ENCODE measurements at places on chromosomes 12 and 14.
A peak's percentile ranks its signal among the peaks of the same experiment; 100 is the strongest.

GRCh38 chr12:132268674-132269073 is 60.7 kb downstream of the GALNT9 start:
- no peak for DNase-seq

DNA sequence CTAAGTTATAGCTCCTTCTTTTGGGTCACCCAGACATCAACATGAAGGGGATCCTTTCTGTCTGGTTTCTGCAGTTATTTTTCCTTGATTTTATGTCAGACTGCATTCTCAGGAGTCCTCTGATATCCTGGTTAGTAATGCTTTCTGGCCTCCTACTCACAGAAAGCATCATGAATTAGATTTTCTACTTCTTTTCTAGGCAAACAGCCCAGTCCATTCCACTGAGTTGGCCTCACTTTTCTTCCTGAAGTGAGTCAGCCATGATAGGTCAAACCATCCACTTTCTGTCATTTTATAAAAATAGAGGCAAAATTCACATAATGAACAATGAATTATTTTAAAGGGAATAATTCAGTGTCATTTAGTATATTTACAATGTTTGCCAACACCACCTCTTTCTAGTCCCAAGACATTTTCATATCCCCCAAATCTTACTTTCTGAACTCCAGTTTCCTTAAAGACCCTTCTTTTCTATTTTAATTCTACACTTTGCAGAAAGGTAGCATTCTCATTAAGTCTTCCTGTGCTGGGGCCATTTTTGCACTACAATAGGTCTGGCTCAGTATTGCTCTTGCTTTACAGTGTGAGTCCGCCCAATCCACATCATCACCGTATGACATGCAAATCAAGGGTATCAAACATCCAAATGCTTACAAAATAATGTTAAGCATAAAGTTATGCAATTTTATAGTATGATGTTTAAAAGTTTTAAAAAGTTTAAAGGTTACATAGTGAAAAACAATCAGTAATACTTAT is 95.1 kb downstream of the UNC79 start:
- no peak for DNase-seq

- DNase-seq: no peak
These were observed 54.6 kb downstream of the TTC8 start for GRCh38 chr14:88879022-88879421.

DNA sequence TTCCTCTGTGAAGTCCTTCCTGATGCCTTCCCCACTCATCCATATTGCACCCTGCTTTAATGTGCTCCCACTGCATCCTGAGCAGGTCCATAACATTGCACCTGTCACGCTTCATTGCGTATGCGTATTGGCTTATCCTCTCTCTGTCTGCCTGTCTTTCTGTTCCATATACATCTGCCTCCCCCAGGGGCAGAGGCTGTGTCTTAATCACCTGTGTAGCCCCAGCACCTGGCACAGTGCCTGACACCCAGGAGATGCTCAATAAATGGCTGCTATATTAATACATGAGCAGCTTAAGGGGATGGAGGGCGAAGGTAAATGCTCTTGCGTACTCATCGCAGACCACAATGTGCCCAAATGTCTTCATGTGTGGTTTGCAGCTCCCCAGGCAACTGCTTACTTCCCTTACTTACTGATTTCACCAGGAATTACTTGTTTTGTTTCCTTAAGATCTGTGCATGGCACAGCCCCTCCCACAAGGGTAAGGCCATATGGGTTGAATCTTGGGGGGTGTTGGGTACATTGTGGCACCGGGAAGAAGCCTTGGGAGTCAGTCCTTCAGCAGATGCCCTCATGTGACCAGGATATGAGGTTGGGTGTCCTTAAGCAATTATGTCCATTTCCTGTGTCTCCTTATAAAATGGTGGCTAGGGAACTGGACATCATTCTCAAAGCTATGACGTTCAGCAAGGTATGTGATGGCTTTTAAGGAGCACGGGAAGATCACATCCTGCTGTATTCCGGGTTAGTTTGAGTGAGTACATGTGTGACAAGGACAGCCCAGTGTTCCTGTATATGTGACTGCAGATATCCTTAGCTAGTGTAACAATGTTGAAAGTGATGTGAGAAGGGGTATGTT is 848 bp upstream of the CPNE6 start:
- DNase-seq: no peak

- peak; percentile 78 for DNase-seq
These were observed 558 bp downstream of the KLHDC2 start for GRCh38 chr14:49768301-49769121.

GRCh38 chr12:123707466-123707865 is 4.7 kb upstream of the ATP6V0A2 start:
- DNase-seq: no peak

DNA sequence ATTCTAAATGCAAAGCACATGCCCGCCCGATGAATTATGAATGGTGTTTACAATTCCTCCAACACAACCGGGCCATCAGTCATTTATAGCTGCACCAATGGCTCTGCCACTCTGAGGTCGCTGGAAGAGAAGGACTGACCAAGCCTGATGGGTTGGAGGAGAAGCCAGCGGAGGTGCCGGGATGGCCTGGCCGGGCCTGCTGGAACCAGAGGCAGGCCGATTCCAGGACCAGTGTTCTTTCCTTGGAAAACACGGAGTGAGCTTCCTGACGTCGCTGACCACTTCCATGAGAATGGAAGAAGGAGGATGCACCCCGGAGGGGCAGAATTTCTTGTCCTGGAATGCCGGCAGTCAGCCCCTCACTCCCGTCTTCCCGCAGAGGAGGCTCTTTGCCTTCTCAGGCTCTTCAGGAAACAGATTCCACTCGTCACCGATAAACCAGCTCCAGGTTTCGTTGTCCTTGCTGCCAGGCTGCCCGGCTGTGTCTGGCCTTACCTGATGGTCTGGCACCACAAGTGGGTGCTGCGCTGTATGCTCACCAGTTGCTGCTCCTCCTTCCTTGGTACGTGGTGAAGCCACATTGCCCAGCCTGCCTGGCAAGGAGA is 358.5 kb upstream of the SFSWAP start:
- DNase-seq: no peak

DNA sequence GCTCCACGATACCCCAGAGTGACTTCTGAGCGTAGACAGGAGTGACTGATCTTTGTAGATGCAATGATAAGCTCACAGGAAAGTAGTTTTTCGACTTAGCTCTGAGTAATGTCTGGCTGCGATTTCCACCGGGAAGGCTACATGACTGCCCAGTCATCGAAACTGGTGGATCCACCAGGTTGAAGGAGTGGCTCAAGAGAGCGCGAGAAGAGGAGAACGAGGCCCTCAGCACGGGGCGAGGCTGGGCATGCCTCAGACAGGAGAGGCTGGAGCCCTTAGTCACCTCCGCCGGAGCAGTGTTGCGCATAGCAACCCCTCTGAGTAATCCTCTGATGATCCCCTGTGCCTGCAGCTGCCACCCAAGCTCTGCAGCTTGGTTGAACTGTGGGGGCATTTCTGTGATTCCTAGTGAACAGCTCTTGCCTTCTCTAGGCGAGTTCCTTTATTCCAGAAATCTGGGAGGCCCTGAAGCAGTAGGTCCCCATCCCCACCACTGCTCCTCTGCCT is 25.6 kb downstream of the ELK3 start:
- no peak for DNase-seq

- DNase-seq: no peak
These were observed 223.1 kb downstream of the RAD51B start for GRCh38 chr14:68042586-68043210.

- DNase-seq: no peak
These were observed 12.7 kb downstream of the AGAP2 start for GRCh38 chr12:57725851-57726150.

GRCh38 chr14:103773521-103773920 is 57.9 kb downstream of the ZFYVE21 start:
- DNase-seq: no peak

GRCh38 chr12:10175846-10176636 is 2.8 kb upstream of the TMEM52B start:
- no peak for DNase-seq

DNA sequence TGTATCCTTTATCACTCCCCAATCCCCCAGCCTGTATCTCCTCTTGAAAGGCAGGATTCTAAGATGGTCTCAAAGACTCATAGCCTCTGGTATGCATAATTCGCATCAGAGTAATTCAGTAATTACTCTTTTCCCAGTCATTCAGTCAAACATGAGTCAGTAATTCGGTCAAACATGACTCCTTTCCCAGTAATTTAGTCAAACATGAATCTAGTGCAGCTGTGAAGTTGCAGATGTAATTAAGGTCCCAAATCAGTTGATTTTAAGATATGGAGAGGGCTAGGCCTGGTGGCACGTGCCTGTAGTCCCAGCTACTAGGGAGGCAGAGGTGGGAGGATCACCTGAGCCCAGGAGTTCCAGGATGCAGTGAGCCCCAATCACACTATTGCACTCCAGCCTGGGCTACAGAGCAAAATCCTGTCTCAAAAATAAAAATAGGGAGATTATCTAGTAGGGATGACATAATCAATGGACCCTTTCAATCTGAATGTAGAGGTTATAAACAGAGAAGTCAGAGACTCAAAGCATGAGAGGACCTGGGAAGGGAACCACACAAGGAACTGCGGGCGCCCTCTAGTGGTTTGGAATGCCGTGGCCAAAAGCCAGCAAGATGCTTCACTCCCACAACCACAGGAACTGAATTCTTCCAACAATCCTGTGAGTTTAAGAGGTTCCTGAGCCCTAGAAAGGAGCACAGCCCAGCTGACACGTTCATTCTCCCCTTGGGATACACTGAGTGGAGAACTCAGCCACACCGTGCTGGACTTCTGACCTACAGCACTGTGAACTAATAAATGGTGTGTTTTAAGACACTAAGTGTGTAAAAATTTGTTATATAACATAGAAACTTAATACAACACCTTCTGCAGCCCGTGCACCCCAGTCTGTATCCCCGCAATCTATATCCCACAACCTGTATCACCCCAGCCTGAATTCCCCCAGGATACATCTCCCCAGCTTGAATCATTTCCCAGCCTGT is 14.3 kb upstream of the ARMH4 start:
- DNase-seq: peak; percentile 89

DNA sequence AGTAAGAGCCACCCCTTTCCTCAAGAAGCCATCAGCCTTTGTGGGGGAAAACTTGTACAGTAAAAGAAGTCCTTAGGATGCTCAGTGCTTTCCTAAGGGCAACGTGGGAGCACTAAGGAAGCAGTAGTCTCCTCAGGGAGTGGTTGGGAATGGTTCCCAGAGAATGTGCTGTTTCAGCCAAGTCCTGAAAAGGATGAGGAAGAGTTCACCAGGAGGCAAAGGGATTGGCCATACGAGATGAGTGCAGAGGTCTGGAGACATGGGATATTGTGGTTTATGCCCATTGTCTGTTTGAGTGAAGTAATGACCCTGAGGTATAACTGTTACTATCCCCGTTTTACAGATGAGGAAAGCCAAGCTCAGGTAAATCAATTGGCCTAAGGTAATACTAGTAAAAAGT is 86.0 kb upstream of the ATF1 start:
- DNase-seq: no peak

DNA sequence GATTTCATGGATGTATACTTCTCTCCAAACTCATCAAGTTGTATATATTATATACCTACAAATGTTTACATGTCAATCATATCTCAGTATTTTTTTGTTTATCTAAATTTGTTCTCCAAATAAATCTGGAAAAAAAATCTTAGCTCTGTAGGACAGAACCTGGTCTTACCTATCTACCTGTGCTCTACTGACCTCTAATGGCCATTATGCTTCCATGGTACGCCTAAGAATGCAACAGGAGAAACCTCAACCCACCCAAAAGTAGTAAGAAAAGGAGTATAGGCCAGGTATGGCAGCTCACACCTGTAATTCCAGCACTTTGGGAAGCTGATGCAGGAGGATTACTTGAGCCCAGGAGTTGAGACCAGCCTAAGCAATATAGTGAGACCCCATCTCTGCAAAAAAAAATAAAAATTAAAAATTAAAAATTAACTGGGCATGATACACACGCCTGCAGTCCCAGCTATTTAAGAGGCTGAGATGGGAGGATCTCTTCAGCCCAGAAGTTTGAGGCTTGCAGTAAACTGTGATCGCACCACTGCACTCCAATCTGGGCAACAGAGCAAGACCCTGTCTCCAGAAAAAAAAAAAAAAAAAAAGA is 8.7 kb downstream of the OR11H4 start:
- no peak for DNase-seq

DNA sequence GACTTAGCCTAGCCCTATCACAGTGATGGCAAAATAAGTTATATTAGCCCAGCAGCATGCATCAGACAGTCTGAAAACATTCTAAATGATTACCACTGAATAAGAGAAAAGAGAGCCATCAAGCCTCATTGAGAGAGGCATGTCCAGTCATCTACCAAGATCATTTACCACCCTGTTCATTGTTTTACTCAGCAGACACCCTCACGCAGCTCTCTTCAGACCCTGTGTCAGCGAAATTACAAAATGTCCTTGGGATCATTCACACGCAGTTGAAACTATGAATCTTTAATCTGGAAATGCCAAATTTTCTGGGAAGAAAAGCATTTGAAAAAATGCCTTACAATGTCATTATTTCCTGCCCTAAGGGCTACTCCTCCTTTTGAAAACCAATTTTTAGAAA is 89.5 kb downstream of the PTPRO start:
- DNase-seq: no peak

DNA sequence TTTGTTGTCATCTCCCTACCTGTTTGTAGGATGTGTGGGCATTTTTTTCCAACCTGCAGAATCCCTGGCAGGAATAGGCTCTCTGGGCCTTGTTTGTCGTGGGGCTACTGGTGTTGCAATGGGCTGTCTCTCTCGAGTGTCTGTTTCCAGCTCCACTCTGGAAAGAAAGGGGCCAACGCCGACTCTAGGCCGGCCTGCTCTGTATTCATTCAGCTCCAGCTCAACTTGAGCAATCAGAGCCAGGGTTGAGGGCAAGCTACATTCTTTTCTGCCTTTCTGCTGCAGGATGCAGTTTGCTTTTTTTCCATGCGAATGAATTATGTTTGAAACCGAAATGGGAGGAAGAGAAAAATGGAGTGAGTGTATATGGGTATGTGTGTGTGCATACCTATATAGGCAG is 2.3 kb downstream of the JDP2 start:
- DNase-seq: no peak

DNA sequence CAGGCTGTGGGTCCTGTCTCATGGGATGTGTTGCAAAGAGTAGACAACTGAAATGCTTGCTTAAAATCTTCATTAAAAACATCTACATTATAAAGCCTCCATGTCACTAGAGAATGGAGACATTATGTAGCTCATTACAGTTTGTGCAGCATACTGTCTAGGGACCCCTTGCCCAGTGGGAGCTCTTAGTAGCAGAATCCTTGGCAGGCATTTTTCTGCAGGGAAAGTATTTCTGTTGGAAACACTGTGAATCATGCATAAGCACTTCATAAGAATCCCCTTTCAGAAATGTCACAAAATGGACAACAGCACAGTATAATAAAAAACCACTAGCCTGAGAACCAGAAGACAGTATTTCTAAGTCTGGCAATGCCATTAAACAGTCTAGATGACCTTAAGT is 174.3 kb downstream of the MGAT4C start:
- no peak for DNase-seq
